ENCODE measurements at places on chromosomes 4 and X.

DNA sequence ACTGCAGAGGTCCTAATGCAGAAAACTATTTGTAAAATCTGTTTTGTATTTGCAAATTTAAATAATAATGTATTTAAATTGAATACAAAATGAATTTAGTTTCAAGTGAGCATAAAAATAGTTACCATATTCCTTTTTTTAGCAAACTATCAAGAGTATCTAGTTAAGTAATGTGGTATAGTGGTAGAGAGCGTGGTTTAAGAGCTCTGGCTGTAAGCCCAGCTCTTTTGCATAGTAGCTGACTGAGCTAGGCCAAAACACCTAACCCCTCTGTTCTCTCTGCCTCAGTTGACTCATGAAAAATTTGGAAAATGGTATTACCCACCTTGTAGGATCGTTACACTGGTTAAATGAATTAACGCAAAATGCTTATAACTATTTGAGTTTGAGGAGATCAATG is 18.1 kb upstream of the ADAD1 start:
- no peak for DNase-seq

GRCh38 chrX:21207080-21207479 is 167.1 kb upstream of the CNKSR2 start:
- no peak for DNase-seq

GRCh38 chr4:38426532-38426931 is 237.5 kb upstream of the KLF3 start:
- DNase-seq, result no peak

DNA sequence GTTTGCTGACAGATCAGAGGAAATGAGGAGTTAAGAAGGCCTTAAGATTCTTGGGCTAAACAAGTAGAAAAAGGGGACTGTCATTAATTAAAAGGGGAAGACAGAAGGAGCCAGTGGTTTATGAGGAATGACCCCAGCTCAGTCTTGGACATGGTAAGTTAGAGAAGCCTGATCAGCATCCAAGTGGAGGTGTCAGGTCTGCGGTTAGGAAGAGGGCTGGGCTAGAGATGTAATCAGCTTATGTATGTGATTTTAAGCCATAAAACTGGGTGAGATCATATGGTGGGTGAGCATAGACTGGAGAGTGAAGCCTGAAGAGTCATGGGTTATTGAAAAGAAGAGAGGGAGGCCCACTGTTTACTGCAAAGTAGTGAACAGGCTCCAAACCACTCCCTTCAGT is 246.1 kb downstream of the NR3C2 start:
- no peak for DNase-seq

GRCh38 chr4:176340871-176341685 is 21.3 kb downstream of the SPCS3 start:
- no peak for DNase-seq

- no peak for DNase-seq
Measured at GRCh38 chrX:47620303-47620685, 637 bp upstream of the SYN1 start.

- no peak for DNase-seq
Measured at GRCh38 chr4:26248647-26249046, 72.2 kb upstream of the RBPJ start.

GRCh38 chr4:175871774-175872405 is 59.8 kb upstream of the GPM6A start:
- no peak for DNase-seq

DNA sequence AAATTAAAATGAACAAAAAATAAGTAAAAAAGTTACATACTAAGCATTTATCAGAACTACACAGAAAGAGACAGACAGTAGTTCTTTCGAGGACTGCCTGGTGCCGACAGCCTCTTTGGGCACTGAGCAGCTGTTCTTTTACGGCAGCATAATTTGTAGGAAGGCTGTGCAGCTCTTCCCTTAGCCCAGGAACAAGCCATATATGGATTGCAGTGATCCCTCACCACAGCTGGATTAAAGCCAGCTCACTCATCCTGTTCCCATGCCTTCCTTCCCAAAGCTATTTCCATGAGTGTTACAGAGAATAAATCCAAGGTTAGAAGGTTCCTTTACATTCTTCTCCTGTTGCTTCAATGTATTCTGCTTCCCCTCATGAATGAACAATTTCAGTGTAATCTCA is 71.7 kb downstream of the DDX60L start:
- DNase-seq, result no peak

DNA sequence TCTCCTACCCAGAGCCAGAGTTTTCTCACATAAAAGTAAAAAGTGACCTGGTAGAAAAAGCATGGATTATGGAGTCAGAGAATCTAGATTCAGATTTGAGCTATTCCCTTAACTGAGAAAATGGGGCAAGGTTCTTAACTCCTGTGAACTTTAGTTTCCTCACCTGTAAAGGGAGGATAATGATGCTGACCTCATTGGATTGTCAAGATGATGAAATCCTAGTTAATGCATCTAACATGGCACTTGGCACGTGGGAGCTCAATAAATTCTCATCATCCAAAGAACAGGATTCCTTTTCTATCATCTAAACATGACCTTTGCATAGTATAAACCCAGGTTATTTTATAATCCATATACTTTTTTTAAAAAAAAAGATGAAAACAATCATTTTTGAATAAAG is 18.6 kb downstream of the FHDC1 start:
- DNase-seq, result no peak

DNA sequence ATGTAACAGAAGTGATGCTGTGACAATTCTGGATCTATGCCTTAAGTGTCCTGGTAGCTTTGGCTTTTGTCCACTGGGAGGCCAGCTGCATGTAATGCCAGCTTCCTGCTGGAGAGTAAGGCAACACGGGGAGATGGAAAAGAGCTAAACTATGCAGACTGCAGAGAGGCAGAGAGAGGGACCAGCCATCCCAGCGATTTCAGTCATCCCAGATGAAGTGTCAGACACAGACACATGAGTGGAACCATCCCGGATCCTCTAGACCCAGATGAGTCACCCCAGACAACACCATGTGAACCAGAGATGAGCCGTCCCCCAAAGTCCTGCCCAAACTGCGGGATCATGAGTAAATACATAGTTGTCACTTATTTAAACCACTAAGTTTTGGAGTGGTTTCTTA is 14.6 kb downstream of the SRPX start:
- DNase-seq, result no peak

GRCh38 chr4:150049682-150050081 is 28.6 kb upstream of the DCLK2 start:
- DNase-seq, result no peak

DNA sequence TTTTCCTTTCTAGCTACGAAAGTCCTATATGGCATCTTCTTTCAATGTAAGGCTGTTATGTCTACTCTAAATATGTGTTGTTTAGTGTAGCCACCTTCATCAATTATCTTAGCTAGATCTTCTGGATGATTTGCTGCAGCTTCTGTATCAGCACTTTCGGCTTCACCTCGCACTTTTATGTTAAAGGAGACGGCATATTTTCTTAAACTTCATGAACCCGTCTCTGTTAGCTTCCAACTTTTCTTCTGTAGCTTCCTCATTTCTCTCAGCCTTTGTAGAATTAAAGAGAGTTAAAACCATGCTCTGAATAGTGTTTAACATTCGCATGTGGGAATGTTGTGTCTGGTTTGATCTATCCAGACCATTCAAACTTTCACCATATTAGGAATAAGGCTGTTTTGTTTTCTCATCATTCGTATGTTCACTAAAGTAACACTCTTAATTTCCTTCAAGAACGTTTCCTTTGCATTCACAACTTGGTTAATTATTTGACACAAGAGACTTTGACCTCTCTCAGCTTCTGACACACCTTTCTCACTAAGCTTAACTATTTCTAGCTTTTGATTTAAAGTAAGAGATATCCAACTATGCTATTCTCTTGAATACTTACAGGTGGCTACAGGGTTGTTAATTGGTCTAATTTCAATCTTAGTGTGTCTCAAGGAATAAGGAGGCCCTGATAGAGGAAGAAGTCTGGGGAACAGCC is 476.8 kb downstream of the GABRG1 start:
- DNase-seq, result no peak

DNA sequence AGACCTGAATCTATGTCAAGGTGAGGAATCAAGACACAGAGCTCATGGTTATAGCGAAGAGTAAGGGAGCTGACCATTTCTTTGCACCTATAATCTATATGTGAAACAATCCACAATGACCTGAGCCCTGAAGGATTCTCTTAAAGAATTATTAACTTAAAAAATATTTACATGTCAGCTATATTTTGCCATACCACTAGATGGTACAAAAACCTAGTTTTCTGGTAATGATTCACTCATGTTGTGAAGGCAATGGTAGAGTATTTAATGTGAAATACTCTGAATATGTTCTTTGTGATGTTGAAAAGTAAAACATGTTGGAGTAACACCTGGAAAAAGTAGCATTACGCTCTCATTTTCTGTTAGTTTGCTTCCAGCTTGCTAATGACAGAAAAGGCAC is 40.0 kb downstream of the VGLL1 start:
- no peak for DNase-seq

- no peak for DNase-seq
Measured at GRCh38 chrX:44651358-44651757, 108.7 kb upstream of the FUNDC1 start.

- DNase-seq, result no peak
Measured at GRCh38 chr4:17418010-17418409, 93.9 kb downstream of the QDPR start.

GRCh38 chr4:139740531-139741041 is 75.0 kb downstream of the MGST2 start:
- no peak for DNase-seq

DNA sequence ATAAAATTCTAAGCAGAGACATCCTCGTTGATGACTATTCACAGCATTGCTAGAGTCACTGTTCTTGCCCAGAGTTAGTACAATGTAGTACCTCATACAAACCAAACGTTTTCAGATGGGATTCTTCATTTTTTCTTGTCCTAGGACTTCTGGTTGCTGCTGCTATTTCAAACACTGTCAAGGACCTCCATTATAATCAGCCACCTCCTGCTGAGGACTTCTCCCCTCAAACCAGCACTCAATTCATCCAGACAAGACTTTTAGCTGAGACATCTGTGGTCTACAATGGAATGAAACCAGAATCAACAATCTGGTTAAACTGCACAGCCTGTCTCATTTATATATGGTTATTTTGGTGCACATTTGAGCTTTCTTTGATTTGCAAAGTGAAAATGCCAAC is 1008.8 kb downstream of the STPG2 start:
- no peak for DNase-seq

DNA sequence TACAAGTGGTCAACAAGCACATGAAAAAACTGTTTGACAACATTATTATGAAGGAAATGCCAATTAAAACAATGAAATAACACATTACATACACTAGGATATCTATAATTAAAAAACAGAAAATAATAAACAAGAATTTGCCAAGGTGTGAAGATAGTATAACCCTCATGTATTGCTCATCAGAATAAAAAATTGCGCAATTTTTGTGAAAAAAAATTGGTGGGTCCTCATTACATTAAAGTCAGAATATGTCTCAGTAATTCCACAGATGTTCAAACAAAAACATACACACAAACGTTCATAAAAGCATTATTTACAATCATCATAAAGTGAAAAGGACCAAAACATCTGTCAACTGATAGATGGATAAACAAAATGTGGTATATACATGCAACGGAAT is 63.0 kb upstream of the AR start:
- no peak for DNase-seq

DNA sequence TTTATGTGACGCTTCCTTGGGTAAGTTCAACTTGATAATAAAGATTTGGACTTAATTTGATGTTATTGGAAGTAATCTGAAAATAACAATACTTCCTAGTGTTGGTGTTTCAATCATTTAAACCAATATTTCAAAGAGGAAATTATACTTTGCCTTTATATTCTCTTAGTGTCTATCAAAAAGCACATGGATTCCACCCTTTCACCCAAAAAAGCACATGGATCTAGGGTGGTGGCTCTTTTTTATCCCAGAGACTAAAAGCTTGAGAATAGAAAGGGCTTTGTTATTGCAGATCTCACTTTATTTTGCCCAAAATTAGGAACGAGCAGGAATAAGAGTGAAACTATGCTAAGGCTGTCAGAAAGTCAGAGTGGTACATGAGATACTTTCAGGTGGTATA is 75.1 kb upstream of the RASGEF1B start:
- no peak for DNase-seq

GRCh38 chr4:175823015-175823742 is 11.1 kb upstream of the GPM6A start:
- DNase-seq, result no peak

GRCh38 chr4:122691988-122692387 is 40.5 kb upstream of the BBS12 start:
- DNase-seq, result no peak

DNA sequence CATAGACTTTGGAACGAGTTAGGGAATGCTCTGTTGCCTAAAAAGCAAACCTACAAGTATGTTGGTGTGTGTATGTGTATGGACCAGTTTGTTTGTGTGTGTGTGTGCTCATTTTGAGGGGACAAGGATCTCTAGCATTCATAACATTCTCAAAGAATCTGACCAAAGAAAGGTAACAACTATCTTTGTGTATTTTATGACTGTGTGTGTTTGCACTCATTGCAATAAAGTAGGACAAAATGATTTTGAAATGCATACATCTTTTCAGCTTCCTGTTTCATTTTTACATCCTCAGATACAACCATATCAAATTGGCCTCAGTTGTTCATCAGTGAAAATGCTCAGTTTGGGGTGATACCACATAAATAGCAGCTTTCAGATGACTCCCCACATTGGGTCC is 8.3 kb upstream of the XK start:
- no peak for DNase-seq

DNA sequence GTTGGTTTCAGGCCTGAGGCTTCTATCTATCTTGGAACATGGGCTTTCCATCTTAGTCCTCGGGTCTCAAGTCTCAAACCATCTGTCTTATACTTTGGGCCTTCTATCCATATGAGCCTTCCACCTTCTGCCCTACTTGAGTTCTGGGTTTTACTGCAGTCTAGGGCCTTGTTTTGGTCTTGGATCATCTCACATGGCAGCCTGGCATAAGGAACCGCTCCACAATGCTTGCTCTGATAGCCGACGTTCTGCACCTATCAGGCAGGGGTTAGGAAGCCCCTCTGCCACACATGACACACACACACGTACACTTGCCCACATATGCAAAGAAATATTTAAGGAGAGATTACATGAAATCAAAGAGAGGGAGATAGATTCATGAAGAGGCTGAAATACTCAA is 264.0 kb downstream of the CHIC1 start:
- no peak for DNase-seq

- DNase-seq, result peak; percentile 14
Measured at GRCh38 chrX:54921427-54922021, 900 bp downstream of the TRO start.

DNA sequence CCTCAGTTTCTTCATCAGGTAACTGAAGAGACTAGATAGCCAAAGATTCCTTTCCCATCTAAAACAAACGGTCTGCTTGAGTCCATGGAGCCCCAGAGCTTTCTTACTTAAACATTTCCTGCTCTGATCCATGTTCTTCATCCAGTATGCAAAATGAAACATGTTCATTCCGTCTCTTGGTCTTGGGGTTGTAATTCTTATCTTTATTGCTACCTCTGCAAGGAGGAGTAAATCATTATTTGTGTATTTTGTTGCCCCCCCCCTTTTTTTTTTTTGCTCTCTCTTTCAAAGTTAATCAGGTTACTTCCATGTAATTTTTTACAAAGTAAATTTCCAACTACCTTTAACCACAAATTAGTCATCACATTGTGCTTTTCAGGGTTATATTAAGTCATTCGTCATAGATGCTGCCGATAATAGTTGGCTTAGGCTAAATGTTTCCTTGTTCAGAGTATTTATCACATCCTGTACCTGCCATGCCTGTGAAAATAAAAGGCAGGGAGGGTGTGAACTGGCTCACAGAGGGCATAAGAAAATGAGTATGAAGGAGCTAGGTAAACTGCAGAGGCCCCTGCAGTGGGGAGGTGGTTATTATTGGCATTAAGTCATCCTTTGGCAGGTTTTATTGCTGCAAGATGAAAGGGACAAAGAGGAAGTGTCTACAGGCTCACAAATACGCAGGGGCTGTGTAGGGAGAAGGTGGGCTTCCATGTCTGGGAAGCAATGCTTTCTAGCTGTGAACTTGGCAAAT is 76.7 kb upstream of the HS3ST1 start:
- DNase-seq, result no peak

All from activated CD8-positive, alpha-beta memory T cell treated with anti-CD3 and anti-CD28 coated beads for 4 hours (primary cell).